ENCODE measurements at places on chromosomes 3 and 15. TPM values are rescaled to one million over a fixed set of nuclear protein-coding genes. Genes with fewer than 3 reads are reported as not detected.

- no peak for DNase-seq
- H3K36me3 ChIP-seq: peaks cover 10% of the 10 kb centered on the region
- peak overlapping the region; percentile 91 for H3K4me3 ChIP-seq
- H3K4me1 ChIP-seq: peaks cover 64% of the 10 kb centered on the region
- H3K27me3 ChIP-seq: no peaks in the 10 kb centered on the region
Measured at GRCh38 chr3:112087746-112088145, 1.6 kb downstream of the C3orf52 start.

DNA sequence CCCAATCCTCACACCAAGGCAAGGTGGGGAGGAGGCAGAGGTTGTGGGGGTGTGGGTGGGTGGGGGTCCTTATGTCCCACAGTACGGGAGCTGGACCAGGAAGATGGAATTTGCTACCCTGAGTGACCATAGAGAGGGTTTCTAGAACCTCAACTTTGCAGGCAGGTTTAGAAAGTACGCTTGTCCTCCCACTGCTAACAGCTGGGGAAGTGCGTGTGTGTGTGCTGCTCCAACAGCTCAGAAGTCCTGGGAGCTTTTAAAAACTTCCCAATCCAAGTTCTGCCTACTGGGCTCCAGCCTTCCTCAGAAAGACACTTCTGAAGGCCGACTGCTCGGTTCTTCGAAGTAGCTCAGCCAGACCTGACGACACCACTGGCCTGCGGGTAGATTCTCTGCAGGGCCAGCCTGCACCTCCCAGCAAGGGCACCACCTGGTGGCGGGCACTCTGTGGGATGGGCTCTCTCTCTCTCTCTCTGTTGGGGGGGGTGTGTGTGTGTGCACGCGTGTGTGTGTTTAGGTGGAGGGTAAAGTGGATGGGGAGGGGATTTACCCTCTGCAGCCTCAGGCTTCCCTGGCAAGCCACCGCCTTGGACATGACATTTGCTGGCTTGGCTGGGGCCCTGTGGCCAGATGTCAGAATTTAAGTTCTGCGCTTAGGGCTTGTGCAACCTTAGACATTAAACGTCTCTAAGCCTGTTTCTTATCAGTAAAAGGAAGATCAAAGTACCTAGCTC, 15.6 kb downstream of the TMEM158 start:
- DNase-seq: peak; percentile 67
- no peak overlapping the region for H3K4me3 ChIP-seq
- H3K27ac ChIP-seq: no peak overlapping the region
- peaks cover 29% of the 10 kb centered on the region for H3K27me3 ChIP-seq

DNA sequence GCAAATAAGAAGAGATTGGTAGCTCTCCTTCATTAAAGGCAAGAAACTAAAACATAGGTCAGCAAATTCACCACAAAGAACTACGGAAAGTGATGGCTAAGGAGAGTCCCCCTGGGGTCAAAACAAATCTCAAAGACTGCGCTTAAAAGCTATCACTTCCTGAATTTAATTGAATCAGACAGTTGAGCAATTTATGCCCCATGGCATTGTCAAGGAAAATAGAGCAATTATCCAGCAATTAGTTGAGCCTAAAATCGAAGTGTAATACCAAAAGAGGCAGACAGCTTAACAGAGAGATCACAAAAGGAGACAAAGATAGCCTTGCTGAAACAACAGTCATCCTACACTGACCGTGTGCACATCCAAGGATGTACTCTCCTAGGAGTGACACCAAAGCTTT, 74.4 kb upstream of the SCN10A start:
- no peaks in the 10 kb centered on the region for H3K36me3 ChIP-seq
- H3K27ac ChIP-seq: no peak overlapping the region
- H3K27me3 ChIP-seq: peaks cover 6% of the 10 kb centered on the region
- DNase-seq: no peak

DNA sequence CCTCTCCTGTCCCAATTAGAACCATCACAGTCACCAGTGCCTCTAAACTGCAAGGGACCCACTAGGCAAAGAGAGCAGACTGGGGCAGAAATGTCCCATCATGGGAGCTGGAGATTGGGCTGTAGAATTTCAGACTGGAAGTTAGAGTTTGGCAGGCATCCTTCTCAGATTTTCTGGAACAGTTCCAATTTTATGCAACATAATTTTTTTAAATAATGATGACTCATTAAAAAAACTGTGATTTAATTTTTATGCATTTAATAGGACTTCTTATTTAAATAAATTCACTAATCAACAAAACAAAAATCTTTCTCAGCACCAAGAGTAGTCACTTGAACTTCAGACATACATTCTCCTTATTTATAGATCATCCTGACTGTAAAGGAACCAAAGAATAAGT, 84.6 kb upstream of the SLC7A14 start:
- no peak for DNase-seq
- no peak overlapping the region for H3K27ac ChIP-seq
- H3K27me3 ChIP-seq: peaks cover 2% of the 10 kb centered on the region
- H3K4me3 ChIP-seq: no peak overlapping the region

DNA sequence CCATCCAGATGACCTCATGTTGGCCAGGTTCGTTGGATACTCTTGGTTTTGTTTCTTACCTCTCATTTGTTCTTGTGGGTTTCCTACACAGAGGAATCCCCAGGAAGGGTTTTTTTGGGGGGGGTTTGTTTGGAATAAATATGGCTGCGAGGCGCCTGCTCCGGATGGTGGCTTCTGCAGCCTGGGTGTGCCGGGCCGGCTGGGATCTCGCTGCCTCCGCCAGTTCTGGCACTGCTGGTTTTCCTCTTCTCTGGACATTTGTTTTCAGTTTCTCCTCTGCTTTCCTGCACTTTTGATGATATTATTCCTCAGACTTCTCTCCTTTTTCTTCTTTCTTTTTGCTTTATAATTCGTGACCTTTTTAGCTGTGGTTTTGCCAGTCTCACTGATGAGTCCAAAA, 187.4 kb downstream of the OR4M2 start:
- no peak for DNase-seq
- no peaks in the 10 kb centered on the region for H3K36me3 ChIP-seq
- H3K27ac ChIP-seq: no peak overlapping the region
- no peaks in the 10 kb centered on the region for H3K27me3 ChIP-seq
- no peak overlapping the region for H3K4me3 ChIP-seq
- no peaks in the 10 kb centered on the region for H3K4me1 ChIP-seq

- no peaks in the 10 kb centered on the region for H3K36me3 ChIP-seq
- H3K4me1 ChIP-seq: peaks cover 13% of the 10 kb centered on the region
- H3K27ac ChIP-seq: no peak overlapping the region
- DNase-seq: no peak
Measured at GRCh38 chr15:78981532-78982313, 36.9 kb upstream of the CTSH start.

- no peaks in the 10 kb centered on the region for H3K36me3 ChIP-seq
- H3K27me3 ChIP-seq: peaks cover 16% of the 10 kb centered on the region
- no peak overlapping the region for H3K4me3 ChIP-seq
- no peaks in the 10 kb centered on the region for H3K4me1 ChIP-seq
- no peak overlapping the region for H3K27ac ChIP-seq
- DNase-seq: no peak
Measured at GRCh38 chr15:49406352-49407118, 16.5 kb upstream of the FGF7 start.

DNA sequence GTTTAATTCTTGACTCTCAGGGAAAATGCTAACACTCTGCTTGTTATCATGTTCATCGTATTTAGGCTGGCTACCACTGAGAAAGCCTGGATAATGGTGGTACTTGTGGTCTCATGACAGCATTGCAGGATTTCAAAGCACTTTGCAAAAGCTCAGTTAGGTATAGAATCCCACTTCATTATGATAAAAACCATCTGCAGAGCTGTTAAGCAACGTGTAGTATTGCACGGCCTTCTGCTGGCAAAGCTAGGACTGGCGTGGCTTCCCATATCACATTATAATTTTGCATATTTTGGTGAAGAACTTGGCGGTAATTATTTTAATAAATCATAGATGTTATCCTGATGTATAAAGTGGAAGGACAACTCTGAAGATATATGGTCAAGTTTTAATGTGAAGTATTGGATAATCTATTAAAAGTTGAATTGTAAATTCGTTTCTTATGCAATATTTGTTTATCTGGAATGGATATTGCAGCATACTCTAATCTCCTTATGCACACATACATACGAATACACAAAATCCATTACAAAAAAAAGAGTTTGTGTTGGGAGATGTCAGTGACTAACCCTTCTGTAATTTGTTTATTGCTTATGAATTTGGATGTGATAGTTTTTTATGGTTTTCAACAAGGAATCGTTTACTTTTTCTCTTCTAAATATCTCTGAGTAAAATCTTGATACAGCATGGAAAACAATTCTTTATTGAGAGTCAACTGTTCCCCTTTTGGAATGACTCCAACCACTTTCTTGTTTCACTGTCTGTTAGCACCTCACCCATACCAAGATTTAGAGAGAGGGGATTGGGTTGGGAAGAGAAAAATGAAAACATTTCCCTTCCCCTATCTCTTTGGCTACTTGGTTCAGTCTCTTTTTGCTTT, 9.2 kb downstream of the RAB8B start:
- no peak overlapping the region for H3K4me3 ChIP-seq
- no peaks in the 10 kb centered on the region for H3K27me3 ChIP-seq
- peak overlapping the region; percentile 53 for H3K27ac ChIP-seq
- H3K36me3 ChIP-seq: peaks cover 44% of the 10 kb centered on the region
- H3K4me1 ChIP-seq: peaks cover 82% of the 10 kb centered on the region

DNA sequence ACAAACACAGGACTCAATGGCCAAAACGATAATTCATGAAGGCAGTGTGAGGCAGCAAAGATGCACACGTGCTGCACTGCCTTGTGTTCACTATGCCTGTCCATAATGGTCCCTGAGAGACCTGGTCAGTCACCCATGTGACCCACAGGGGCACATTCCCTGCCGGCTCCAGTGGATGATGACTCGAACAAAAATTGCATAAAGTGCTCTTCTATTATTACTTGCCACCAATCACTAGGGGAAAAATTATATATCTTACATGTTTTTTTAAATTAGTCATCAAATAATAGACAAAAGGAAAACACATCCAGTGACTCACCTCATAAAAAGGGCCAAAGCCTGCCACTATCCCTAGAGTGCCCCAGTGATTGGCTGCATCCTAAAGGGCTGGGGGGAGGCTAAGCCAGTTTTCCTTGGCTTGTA, 47.5 kb downstream of the UBP1 start:
- peaks cover 55% of the 10 kb centered on the region for H3K36me3 ChIP-seq
- H3K4me3 ChIP-seq: no peak overlapping the region
- no peaks in the 10 kb centered on the region for H3K27me3 ChIP-seq
- peaks cover 21% of the 10 kb centered on the region for H3K4me1 ChIP-seq

DNA sequence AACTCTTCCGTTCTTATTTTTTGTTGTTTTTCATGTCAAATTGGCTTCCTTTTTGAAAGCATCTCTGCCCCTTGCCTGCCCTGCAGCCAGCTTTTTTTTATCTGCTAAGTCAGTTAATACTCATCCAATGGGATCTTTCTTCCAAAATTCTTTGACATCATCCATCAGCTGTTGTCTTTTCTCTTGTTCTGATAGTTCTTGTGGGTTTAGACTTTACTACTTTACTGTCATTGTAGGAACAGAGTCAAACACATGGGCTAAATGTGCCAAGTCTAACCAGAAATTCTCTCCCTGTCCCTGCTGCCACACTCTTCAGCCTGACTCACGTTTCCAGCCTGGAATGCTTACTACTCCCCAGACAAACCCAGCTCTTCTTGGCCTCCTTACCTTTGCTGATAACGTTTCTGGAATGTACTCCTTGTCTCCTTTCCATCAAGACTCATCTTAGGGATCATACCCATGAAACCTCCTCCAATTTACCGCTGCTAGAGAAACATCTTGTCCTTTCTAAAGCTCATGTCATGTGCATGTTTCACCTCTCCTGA, 10.7 kb upstream of the VPS8 start:
- H3K27ac ChIP-seq: no peak overlapping the region
- no peaks in the 10 kb centered on the region for H3K4me1 ChIP-seq
- no peak overlapping the region for H3K4me3 ChIP-seq

The SLC22A14 gene
- total RNA-seq: not detected

The MST1R gene
- total RNA-seq: 1.6 TPM

The FANCD2OS gene
- total RNA-seq: not detected

The SAMD7 gene
- not detected for total RNA-seq

All from activated T-helper 1 cell treated with anti-CD3 and anti-CD28 coated beads, Interleukin-12 subunit alpha, Interleukin-12 subunit beta, Interleukin-2, Interleukin-4 antibody, amounts not matched to agents 30 ng/mL and 10 ng/mL and 1 ng/mL, durations not matched to agents 14 hours and 24 hours and 36 hours (primary cell).